T-cell (primary cell): ENCODE measurements at places on chromosomes 16 and 17.

GRCh38 chr17:79996291-79996690 lies 39.4 kb downstream of the TBC1D16 start:
- DNase-seq: no peak

DNA sequence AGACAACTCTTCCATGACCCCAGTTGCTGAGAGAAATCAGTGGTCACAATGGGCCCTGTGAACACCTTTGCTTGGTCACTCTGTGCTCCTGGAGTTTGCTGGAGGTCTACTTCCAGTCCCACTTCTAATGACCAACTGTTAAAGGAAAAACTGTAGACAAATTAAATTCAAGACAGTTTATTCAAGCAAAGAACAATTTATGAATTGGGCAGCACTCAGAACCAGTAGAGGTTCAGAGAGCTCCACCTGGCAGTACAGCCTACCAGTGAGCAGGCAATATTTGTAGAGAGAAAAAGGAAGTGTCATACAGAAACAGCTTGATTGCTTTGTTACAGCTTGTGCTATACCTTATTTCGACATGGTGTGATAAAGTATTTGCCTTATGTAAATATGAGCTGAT lies 116.5 kb downstream of the HS3ST3B1 start:
- DNase-seq: no peak

DNA sequence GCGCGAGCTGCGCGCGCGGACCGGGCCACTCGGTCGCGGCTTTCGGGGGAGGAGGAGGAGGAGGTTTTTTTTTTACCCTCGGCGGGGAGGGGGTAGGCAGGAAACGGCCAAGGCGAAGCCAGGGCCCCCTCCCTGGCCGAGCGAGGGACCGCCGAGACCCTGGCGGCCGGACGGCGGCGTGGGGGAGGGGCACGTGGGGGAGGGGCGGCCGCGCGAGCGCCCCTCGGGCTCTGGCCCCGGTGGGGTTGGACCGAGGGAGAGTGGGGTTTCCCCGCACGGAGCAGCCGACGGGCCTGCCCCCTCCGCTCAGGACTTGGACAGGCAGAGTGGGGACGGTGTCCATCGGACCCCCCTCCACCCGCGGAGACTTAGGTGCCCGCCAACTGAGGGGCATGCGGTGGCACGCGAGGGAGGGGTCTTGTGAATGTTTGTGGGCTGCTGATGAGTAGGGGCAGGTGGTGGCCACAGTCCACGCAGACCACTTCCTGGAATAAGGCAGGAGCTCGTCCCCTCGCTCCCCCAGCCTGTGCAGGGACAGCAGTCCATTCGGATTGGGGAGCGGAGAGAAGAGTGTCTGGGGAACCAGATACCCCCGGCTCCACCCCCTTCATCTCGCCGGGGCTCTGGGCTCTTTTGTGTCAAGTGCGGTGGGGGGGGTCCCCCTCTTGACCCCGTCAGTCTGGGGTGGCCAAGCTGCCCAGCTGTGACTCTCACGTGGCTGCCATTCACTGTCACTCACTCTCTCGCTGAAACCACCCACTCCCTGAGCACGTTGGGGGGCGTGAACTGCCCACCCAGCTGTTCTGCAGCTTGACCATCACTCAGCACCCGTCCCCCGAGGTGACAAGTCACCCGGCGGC lies 3.0 kb upstream of the CHD3 start:
- DNase-seq: peak; percentile 16

DNA sequence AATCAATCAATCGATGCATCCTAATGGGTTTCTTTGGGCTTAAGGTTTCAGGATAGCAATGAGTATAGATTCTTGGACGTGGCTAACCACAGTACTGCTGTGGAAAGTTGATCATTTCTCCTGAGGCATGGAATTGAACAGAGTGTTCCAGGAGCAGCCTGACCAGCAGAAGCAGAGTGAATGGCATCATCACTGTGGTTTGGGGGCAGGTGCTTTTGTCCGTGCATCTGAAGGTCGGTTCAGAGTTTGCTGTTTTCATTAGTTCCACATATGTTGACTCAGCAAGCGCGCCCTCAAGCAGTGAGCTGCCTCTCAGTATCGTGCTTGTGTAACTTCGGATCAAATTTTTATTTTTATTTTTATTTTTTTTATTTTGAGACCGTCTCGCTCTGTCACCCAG lies 24.9 kb downstream of the KIAA0513 start:
- DNase-seq: no peak

DNA sequence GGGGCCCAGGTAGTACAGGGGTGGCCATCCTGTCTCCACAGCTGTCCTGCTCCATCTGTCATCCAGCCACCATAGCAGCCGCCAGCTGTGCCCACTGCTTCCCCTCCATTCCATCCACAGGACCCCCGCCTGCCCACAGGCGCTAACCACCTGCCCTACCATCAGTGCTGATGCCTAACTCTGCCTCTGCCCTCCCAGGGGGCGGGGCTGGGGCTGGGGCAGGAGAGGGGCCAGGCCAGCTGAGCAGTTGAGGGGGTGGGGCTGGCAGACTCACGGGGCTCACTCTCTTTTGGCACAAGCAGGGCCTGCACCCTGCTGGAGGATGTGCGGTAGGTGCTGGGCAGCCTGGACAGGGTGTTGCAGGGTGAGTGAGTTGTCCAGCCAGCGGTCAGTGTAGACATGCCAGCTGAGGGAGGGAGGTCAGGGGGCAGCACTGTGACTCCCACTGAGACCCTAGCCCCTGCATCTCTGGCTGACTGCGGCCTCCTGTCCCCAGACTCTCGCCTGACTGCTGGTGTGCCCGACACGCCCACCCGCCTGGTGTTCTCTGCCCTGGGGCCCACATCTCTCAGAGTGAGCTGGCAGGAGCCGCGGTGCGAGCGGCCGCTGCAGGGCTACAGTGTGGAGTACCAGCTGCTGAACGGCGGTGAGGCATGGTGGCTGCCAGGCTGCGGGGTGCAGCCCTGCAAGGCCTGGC lies 9.6 kb downstream of the GALK1 start:
- no peak for DNase-seq
